Activated CD4-positive, alpha-beta memory T cell treated with anti-CD3 and anti-CD28 coated beads, Interleukin-2, amount 10 ng/mL, durations not matched to agents 7 days and 5 days (primary cell): ENCODE measurements at places on chromosomes 13 and 19.

GRCh38 chr19:3483226-3483628 is at the start of gene SMIM44:
Gene SMIM44 (minus strand): TSS chr19:3483441. CDS start chr19:3483403, 38 bp downstream.
- no peak for DNase-seq

- DNase-seq: no peak
Observed at GRCh38 chr19:53015159-53015558, 1.4 kb downstream of the ERVV-1 start.

GRCh38 chr19:362683-363082 is 18.1 kb upstream of the MIER2 start:
- no peak for DNase-seq

- DNase-seq: no peak
Observed at GRCh38 chr19:28377077-28377476, 835.9 kb downstream of the UQCRFS1 start.

DNA sequence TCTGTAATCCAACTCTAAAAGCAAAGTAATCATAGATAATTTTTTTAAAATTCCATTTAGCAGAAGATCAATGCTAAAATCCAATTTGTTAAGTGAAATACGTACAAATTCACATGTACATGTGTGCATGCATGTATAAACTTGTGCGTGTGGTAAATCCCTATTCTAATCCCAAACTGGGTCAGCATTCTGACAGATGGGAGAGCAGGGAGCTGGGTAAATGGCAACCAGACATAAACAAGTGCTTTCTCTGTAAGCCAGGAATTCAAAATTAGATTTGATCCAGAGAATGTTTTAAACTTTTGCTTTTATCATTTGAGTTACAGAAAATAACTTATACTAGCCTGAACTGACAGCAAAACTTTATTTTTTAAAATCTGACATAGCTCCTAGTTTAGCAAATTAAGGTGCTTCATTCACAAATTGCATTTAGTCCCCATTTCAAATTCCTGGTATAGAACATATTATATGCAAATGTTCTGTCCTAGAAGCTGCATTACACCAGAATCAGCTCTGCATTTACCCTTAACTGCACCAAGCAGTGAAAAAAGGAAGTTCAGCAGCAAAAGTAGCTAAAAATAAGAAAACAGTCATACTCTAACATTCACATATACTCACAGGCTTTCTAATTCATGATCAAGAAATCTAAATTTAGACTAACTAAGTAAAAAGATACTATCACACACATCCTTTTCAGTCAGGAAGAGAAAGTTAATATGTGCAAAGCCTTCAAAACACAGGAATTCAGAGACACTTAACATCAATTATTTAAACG is 32.6 kb downstream of the UBL3 start:
- no peak for DNase-seq

GRCh38 chr13:112893570-112894422 is 75.2 kb upstream of the MCF2L start:
- DNase-seq: peak; percentile 27
